ENCODE measurements at places on chromosomes 3 and 15. TPM values are rescaled to one million over a fixed set of nuclear protein-coding genes. Genes with fewer than 3 reads are reported as not detected.
A peak's percentile ranks its signal among the peaks of the same experiment; 100 is the strongest.

The C2CD4B gene
- total RNA-seq, result 0.38 TPM

The COL6A6 gene
- total RNA-seq, result not detected

DNA sequence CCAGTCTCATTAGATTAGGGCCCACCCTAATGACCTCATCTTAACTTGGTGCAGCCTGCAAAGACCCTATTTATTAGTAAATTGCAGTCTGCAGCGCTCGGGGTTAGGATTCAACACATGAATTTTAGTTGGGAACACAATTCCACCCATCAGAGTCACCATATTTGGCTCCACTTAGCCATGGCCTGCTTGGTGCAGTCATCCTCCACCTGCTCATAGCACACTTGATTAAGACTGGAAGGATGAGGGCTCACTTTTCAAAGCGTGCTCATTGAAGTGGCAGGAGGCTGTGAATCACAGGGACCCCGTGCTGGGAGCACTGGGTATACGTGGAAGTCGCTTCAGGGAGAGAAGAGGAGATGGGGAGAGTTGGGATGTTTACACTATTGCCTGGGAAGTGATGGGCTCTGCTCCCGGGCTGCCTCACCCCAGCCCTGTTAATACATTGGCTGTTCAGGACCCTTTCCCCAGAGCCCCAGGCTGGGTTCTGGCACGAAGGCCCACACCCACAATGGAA, 68.2 kb downstream of the ASB7 start:
- peaks cover 5% of the 10 kb centered on the region for H3K27me3 ChIP-seq
- H3K4me1 ChIP-seq, result peaks cover 4% of the 10 kb centered on the region
- DNase-seq, result no peak
- H3K36me3 ChIP-seq, result no peaks in the 10 kb centered on the region
- no peak overlapping the region for H3K27ac ChIP-seq

- H3K4me1 ChIP-seq, result no peaks in the 10 kb centered on the region
- H3K36me3 ChIP-seq, result no peaks in the 10 kb centered on the region
- H3K27me3 ChIP-seq, result no peaks in the 10 kb centered on the region
- DNase-seq, result peak; percentile 70
- no peak overlapping the region for H3K27ac ChIP-seq
- no peak overlapping the region for H3K4me3 ChIP-seq
Observed at GRCh38 chr3:192188218-192188835, 539.0 kb downstream of the FGF12 start.

GRCh38 chr3:11691767-11692531, 48.2 kb upstream of the VGLL4 start:
- no peaks in the 10 kb centered on the region for H3K36me3 ChIP-seq
- H3K4me1 ChIP-seq, result no peaks in the 10 kb centered on the region
- no peak for DNase-seq
- no peak overlapping the region for H3K4me3 ChIP-seq
- H3K27me3 ChIP-seq, result no peaks in the 10 kb centered on the region
- H3K27ac ChIP-seq, result no peak overlapping the region

- no peak overlapping the region for H3K27ac ChIP-seq
- H3K27me3 ChIP-seq, result no peaks in the 10 kb centered on the region
- H3K4me3 ChIP-seq, result no peak overlapping the region
- no peak for DNase-seq
Observed at GRCh38 chr3:16653712-16654111, 48.5 kb upstream of the DAZL start.

- H3K27me3 ChIP-seq, result no peaks in the 10 kb centered on the region
- DNase-seq, result no peak
- H3K4me3 ChIP-seq, result no peak overlapping the region
- H3K36me3 ChIP-seq, result no peaks in the 10 kb centered on the region
- H3K27ac ChIP-seq, result no peak overlapping the region
Observed at GRCh38 chr3:106826791-106827311, 550.4 kb upstream of the CCDC54 start.

All from activated CD8-positive, alpha-beta T cell treated with anti-CD3 and anti-CD28 coated beads for 36 hours (primary cell).